ENCODE measurements at places on chromosomes 13 and 19. TPM values are rescaled to one million over a fixed set of nuclear protein-coding genes. Genes with fewer than 3 reads are reported as not detected.

The MAG gene
- not detected for total RNA-seq

- peak; percentile 66 for DNase-seq
These were observed 2.2 kb downstream of the TSC22D1 start for GRCh38 chr13:44573790-44574465.

The C1QTNF9B gene
- total RNA-seq = not detected

GRCh38 chr19:51702825-51703574 lies 9.9 kb downstream of the SPACA6 start:
- peak; percentile 37 for DNase-seq

The HSPB6 gene
- total RNA-seq = not detected

The C19orf33 gene
- not detected for total RNA-seq

- no peak for DNase-seq
These were observed 535 bp downstream of the BSG start for GRCh38 chr19:572743-573518.

GRCh38 chr13:109483284-109483683 lies 303.1 kb downstream of the IRS2 start:
- peak; percentile 7 for DNase-seq

DNA sequence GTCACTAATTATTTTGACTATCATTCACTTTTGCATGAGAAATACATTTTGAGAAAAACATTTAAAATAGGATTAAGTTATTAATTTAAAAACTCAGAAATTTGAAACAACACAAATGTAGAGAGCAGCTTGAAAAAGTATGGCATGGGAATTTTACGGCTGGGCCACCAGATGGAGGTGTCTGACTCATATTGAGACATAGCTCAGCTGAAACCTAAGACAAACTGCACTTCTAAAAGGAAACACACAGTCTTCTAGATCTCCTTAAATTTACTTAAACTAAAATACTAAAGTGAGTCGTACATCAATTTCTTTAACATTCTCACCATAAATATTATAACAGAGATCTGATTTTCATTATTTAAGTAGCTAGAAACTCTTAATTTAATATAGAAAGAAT lies 41.9 kb upstream of the POSTN start:
- peak; percentile 7 for DNase-seq

DNA sequence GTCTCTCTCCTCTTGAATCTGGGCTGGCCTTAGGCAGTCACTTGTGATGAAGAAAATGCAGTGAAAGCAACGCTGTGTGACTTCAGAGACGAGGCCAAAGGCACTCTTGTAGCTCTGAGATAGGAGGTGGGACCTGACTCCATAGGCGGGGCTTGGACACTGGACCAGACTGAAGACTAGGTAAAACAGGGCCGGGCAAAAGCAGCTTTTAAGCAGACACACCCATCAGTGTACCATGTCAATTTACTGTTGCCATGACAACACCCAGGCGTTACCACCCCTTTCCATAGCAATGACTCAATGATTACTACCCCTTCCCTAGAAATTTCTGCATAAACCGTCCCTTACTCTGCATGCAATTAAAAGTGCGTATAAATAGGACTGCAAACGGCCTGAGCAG lies 6.6 kb upstream of the EID2 start:
- DNase-seq = no peak

The SLC7A9 gene
- not detected for total RNA-seq

- DNase-seq = no peak
These were observed 50.4 kb downstream of the CBY2 start for GRCh38 chr13:45752510-45752909.

GRCh38 chr13:51066091-51066831 lies 44.8 kb downstream of the C13orf42 start:
- peak; percentile 10 for DNase-seq

The POU2F2 gene
- total RNA-seq = not detected

DNA sequence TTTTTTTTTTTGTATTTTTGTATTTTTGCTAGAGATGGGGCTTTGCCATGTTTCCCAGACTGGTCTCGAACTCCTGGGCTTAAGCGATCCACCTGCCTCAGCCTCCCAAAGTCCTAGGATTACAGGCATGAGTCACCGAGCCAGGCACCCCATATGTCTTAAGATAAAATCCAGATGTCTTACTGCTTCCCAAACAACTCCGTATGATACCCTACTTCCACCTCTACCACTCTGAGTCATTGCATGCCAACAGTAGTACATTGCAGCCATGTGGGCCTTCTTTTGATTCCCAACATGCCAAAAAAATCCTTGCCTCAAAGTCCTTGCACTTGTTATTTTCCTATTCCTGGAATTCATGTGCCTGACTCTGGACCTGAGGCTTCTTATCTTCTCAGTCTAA lies 799.2 kb downstream of the GPC5 start:
- no peak for DNase-seq

DNA sequence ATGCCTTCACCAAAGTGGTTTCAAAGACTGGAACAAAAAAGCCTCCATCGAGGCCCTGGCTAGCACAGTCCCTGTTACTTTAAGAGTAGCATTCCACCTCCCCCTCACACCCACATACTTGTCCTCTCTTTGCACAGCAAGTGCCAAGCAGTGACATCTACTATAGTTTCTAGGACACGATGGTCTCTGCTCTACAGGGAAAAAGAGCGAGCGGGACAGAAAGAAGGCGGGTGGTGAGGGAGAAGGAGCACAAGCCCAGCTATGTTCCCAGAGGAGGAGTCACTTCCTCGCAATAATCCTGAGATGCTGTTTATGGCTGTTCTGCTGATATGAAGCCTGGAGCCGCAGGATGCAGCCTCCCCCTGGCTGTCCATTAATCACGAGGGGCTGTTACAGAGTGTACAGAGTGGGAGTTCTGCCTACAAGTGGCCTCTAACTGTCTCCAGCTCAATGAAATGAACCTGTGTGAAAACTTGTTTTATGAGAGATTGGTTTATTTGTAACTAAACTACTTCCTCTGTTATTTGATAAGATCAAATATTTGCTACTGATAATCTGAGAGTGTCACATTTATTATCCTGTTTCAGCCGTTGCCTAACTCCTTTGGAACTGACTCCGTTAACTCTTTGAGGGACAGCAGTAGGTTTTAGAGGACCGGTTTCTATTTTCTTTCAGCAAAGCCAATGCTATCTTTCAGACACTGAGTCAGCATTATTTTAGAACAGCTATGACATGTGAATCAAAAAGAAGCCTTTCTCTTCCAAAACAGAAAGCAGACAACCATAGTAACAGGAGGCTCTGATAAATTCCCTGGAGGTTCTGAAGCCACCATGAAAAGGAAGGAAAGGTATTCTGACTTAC lies 208.0 kb downstream of the SPRY2 start:
- DNase-seq = peak; percentile 89

The ZNF83 gene
- 14.0 TPM for total RNA-seq

DNA sequence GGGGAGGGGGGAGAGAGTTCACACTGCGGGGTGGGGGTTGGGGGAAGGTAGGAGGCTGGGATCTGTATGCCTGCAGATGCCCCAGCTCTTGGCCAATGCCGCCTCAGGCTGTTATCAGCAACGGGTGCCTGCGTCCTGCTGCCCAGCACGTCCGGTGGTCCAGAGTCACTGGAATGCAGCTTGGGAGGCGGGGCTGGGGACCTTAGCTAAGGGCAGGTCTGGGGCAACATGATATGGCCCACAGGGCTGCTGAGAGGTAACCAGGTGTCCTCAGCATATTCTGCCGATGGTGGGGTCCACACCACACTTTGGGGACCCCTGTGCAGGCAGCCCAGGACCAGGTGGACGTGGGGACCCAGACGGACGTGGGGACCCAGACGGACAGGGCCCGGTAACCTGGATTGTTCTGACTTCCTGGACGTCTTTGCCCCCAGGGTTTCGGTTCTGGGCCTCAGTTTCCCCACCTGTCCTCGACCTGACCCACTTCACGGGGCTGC lies 668 bp upstream of the ARHGAP45 start:
- DNase-seq = no peak

The ELF1 gene
- total RNA-seq = 9.0 TPM

GRCh38 chr13:90680826-90681225 lies 666.7 kb upstream of the MIR17HG start:
- no peak for DNase-seq

DNA sequence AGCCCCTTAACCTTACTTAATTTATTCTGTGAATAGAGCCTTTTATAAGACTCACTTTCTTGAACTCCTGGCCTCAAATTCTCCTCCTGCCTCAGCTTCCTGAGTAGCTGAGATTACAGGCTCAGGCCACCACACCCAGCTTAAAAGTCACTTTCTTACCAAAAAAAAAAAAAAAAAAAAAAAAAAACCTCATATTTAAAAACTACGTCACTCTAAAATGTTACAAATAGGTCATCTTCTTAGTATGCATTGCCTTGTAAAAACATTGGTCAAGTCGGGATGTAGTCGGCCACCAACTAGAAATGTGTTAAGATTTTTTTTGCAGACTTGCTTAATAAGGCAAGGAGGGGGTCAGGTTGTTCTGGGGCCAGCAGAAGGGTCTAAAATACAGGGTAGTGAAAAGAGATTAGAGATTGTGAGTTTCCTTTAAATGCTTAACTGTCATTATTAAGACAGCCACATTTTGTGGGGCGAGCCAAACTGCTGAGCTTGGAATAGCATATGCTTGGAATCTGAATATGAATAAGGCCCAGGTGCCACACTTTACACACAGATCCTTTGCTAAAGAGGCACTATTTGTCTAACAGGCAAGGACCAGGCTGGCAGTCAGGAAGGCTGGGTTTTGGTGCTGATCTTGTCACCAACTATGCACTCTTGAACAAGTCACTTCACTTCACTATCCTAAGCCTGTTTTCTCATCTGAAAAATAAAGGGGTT lies 16.5 kb upstream of the IL17D start:
- DNase-seq = no peak

The CD79A gene
- 1.0 TPM for total RNA-seq

- no peak for DNase-seq
These were observed 2.0 kb upstream of the FFAR1 start for GRCh38 chr19:35345671-35346111.

The GAPDHS gene
- not detected for total RNA-seq

The CEACAM1 gene
- total RNA-seq = 1.3 TPM

The PCID2 gene
- total RNA-seq = 89.6 TPM

GRCh38 chr13:67366533-67366932 lies 136.4 kb upstream of the PCDH9 start:
- no peak for DNase-seq

GRCh38 chr13:32585550-32586079 lies 637 bp upstream of the PDS5B start:
- DNase-seq = no peak

The PTH2 gene
- total RNA-seq = not detected

DNA sequence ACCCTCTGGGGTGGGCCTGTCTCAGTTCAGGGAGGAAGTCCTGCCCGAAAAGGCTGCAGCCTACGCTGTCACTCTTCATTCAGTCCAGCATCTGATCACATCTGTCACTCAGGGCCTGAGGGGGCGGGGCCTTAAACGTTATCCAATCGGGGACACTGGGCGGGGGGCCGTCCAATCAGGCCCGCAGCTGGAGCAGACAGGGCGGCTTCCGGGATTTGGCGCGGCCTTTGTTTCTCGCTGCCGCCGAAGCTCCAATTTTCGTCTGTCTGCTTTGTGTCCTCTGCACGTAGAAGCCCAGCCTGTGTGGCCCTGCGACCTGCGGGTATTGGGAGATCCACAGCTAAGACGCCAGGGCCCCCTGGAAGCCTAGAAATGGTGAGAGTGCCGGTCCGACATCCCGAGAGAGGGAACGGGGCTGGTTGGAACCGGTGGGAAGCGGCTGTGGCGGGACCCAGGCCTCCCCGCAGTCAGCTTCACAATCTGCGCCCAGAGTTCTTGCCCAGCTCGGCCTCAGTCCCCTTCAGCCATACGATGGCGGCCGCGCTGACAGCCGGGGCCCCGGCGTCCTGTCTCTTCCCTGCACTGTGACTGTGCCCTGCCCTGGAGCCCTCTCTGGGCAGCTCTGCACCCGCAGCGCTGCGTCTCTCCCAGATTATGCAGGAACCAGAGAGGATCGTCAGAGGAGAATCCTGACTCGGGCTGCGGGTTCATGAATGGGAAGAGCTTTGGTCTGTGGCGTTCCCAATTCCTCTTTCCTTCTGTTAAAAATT lies at the start of gene ZNF730:
TSS of gene ZNF730 (plus strand) at position 224 of the 770 bp plus-strand sequence. CDS start at position 373, 149 bp downstream.
- DNase-seq = peak; percentile 57

DNA sequence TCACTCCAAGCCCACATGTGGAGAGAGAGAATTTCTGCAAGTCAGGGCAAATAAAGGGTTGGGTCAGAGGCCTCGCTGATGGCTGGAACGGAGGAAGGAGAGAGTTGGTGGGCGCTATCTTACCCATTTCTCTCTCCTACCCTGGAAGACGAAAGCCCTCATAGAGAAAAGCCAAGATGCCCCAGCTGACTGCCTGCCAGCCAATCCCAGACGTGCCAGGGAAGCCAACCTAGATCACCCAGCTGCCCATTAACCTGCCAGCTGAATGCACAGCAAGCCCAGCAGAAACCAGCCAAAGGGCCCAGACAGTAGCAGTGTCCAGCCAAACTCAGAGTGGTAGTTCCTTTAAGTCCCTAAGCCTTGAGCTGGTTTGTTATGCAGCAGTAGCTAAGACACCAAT lies 167.0 kb upstream of the ZNF507 start:
- no peak for DNase-seq

- DNase-seq = no peak
These were observed 12.2 kb downstream of the C19orf47 start for GRCh38 chr19:40335855-40336600.

DNA sequence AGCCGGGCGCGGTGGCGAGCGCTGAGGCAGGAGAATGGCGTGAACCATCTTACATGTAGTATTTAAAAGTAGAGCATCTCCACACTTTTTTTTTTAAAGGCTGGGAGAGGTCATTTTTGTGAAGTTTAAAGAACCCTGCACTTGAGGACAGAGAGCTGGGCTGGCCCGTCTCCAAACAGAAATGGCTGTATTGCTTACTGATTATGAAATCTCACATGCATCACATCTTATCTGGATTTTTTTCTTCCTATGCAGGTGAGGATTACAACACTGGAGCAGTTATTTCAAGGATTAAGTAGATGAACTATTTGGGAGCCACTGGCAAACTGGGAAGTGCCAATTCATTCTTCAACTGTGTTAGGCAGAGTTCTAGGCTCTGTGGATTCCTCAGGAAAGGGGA lies 59.5 kb downstream of the TEX26 start:
- no peak for DNase-seq

DNA sequence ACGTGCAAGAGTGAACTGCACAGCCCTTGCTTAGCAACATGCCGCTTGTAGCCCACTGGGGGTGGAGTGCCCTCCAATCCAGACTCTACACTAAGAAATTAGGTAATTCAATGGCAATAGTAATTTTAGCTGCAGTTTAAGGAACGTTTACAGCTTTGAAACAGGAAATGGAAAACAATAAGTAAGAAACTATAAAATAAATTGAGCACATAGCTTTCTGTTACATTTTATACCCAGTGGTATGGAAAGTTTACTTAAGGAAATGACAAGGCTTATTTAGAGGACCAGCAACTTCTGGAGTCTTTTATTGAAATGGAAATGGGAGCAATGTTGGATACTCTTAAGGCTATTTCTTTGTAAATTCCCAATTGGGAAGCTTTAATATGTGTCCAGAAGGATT lies 373.2 kb downstream of the KCNRG start:
- no peak for DNase-seq

GRCh38 chr13:48630773-48631172 lies 23.0 kb upstream of the CYSLTR2 start:
- no peak for DNase-seq

The ZNF497 gene
- total RNA-seq = 4.7 TPM

GRCh38 chr13:112954488-112955270 lies 14.3 kb upstream of the MCF2L start:
- DNase-seq = no peak

GRCh38 chr13:26372747-26373146 lies 118.8 kb downstream of the CDK8 start:
- DNase-seq = no peak

The PSPN gene
- total RNA-seq = 1.4 TPM

The SPACA4 gene
- total RNA-seq = 0.55 TPM

Data from G401 (cell line).